ENCODE measurements at places on chromosomes 12 and 14. TPM values are rescaled to one million over a fixed set of nuclear protein-coding genes. Genes with fewer than 3 reads are reported as not detected.

AQP6 gene
- polyA plus RNA-seq = 0.19 TPM

MGP gene
- polyA plus RNA-seq = 343 TPM

IGF1 gene
- polyA plus RNA-seq = 45.4 TPM

CELA1 gene
- polyA plus RNA-seq = not detected

Measured in muscle of back (tissue), 13 donors.